ENCODE measurements at places on chromosomes 12 and 14. TPM values are rescaled to one million over a fixed set of nuclear protein-coding genes. Genes with fewer than 3 reads are reported as not detected.

The KRT77 gene
- not detected for total RNA-seq

The NCOR2 gene
- total RNA-seq = 210 TPM

DNA sequence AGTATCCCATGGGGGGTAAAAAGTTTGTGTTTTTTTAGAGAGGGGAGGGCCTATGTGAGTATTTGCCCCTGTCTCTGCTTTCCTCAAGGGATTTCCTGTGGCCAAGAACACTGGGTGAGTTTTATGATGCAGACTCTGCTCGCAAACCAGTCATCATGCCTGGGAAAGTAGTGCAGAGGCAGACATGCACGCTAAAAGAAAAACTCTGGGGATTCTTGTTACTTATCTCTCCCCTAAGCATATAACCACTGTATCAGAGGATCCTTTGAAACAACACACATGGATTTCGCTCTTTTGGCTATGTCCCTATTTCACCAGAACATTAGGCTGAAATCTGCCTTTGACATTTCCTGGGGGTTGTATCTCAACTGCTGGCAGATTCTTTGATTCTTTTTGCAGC is 1845.8 kb upstream of the SEL1L start:
- H3K4me1 ChIP-seq = no peaks in the 10 kb centered on the region
- no peak overlapping the region for H3K4me3 ChIP-seq
- no peak overlapping the region for H3K27ac ChIP-seq
- no peaks in the 10 kb centered on the region for H3K27me3 ChIP-seq
- no peak for DNase-seq
- H3K36me3 ChIP-seq = no peaks in the 10 kb centered on the region

GRCh38 chr12:96255077-96255476 is 60.9 kb downstream of the ELK3 start:
- H3K27me3 ChIP-seq = no peaks in the 10 kb centered on the region
- no peak overlapping the region for H3K27ac ChIP-seq
- H3K36me3 ChIP-seq = no peaks in the 10 kb centered on the region
- H3K4me3 ChIP-seq = no peak overlapping the region
- DNase-seq = peak; percentile 52

All from adrenal gland (tissue), 19 donors.